ENCODE measurements at places on chromosomes 12 and 14.

- no peak for DNase-seq
Observed at GRCh38 chr14:58782011-58782410, 144.2 kb downstream of the DACT1 start.

GRCh38 chr12:66717036-66717673 is 38.3 kb upstream of the GRIP1 start:
- no peak for DNase-seq

DNA sequence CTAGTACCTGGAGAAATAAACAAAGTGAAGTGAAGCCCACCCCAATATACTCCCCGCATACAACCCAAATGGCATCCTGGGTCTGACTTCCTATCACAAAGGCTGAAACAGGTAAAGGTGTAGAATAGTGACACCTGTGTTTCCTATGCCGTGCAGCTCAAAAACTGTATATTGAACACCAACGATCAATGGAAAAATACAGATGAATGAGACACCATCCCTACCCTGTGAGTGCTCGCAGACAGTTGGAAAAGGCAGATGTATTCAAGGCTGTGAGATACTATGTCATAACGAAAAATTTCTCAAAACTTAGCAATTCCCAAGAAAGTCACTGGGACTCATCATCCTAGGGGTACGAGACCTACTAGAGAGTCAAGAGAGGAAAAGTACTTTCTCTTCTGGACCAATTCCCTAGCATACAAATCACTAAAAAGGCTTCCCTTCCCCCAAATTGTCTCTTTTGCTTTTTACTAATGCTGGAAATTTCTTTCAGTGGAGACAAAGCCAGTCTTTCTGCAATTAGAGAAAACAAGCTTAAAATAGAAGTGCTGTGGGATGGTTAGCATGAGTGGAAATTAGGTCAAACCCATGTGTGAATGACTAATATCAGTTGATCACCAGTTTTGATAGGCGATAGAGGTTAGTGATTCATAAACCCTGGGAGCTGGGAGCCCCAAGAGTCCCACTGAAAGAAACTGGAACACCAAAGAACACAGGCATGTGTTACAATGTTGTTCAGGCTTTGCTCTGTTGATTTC is 249.7 kb downstream of the SPTSSA start:
- DNase-seq, result no peak

GRCh38 chr14:70955543-70956480 is 48.6 kb downstream of the PCNX1 start:
- DNase-seq, result no peak

GRCh38 chr14:67395876-67396189 is 16.1 kb downstream of the PLEK2 start:
- DNase-seq, result no peak

- DNase-seq, result no peak
Observed at GRCh38 chr12:52799505-52800211, 3.7 kb upstream of the KRT3 start.

DNA sequence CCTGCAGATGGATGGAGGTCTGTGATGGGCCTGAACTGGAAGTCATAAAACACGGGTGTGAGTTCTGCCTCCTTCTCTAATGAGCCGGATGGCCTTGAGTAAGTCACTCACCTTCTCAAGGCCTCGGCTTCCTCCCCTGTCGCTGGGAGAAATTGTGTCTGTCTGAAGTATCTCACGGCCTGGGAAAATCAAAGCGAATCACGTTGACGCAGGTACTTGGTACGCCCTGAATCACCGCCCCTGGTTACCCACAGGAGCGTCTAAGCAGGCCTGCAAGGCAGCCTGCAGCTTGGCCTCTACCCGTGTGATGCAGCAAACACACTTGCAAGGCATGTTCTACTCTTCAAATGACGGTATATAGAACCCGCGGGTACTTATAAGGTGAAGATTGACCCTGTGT is 28.1 kb upstream of the CD9 start:
- DNase-seq, result no peak

DNA sequence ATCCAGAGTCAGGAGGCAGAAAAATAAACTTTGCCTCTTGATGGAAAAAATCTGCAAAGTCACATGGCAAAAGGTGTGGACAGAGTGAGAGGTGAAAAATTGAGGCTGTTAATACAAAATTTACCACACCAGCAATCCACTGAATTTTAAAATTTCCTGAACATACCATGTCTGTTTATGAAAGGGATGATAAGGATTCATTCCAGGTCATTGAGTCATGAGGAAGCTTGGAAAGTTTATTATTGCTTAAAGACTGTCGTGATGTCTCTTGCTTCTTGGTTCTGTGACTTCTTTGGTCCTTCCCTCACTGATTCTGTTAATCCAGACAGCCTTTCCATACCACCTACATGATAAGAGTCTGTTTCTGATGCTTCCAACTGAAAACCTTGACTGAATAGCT is 73.2 kb downstream of the TTC6 start:
- DNase-seq, result no peak

DNA sequence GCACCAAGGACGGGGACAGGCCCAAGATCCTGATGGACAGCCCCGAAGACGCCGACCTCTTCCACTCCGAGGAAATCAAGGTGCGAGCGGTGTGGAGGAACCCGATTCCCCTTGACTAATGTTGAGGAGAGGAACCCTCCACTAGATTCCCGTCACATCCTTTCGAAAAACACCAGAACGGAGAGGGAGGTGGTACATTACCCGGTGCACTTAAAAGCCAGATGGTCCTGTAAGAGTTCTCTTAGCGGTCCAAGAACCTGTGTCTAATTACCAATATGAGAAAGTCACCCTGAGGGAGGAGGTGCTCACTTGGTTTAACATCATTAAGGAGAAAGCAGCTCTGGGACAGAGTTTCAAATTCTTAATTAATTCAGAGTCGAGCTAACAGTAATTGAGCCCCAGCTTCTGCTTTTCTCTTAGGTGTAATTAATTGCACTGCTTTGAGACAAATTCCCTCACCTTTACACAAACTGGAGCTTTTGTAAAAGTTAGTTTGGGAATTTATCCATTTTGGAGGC is 450 bp downstream of the PRKAB1 start:
- no peak for DNase-seq

DNA sequence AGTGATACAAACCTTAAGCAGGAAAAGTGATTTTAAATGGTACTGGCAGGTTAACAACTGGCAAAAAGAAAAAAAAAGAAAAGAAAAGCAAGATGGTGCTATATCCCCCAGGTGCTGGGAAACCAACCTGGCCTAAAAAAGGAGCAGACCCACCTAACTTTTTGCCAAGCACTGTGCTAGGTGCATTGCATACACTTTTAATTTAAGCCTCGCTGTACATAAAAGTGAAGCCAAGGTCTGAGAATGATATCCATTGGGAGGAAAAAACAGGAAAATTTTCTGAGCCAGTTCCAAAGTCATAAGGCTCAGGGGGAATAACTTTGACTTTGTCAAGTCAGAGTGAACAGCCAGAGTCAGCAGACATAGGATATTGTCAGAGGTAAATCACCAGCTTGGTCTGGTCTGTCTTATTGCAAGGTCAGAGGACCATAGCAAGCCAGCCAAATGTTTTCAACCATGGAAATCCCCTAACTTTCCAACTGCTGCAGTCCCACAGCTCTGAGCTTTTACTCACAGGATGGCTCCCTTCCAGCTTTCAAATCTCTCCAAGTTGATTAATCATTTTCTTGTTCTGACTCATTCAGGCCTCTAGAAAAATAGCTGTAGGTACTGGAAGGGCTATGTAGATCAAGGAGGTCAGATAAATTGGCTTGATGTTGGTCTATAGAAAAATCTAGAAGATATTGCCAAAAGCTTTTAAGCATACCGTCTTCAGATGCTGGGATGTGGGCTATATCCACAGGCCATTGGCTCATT is 412.9 kb downstream of the RAD51B start:
- DNase-seq, result no peak

Data from SK-N-DZ (cell line).